ENCODE measurements at places on chromosomes 7 and 10.

DNA sequence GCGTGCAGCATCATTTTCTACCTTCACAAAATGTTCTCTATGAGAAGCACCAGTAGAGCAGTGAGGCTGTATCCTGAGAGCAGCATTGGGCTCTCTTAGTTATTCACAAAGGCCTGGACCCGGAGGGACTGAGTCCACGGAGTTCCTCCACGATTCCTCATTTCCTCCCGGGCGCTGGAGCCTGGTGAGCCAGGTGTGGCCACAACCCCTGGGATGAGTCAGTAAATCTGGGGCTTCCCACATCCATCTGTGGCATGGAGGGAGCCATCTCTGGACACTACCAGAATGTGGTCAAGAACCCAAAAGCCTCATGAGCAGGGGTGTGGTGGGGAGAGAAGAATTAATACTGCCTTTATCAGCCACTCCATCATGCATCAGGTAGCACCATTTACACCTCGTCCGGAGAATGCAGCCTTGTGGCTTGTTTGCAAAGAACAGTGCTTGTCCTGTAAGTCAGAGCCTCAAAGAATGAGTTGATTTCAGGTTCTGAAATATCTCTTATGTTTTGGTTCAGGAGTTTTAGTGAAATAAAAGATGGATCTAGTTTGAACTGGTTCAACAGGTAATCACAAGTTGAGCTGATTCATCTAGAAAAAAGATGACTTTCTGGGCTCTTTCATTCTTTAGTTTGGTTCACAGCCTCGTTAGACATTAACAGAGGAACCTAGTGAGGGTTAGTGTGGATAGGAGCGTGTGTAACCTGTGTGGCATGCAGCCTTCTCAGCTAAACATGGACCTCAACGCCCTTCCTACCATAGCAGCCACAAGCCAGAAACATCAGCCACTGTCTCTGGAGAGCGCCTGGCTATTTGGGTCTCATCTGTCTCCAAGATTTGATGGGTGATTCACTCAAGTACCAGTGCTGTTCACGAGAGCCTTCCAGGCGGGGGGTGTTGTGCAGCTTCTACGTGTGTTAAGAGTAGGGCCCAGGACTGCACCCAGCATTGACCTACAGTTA is 95.2 kb downstream of the WDR37 start:
- no peak for DNase-seq

DNA sequence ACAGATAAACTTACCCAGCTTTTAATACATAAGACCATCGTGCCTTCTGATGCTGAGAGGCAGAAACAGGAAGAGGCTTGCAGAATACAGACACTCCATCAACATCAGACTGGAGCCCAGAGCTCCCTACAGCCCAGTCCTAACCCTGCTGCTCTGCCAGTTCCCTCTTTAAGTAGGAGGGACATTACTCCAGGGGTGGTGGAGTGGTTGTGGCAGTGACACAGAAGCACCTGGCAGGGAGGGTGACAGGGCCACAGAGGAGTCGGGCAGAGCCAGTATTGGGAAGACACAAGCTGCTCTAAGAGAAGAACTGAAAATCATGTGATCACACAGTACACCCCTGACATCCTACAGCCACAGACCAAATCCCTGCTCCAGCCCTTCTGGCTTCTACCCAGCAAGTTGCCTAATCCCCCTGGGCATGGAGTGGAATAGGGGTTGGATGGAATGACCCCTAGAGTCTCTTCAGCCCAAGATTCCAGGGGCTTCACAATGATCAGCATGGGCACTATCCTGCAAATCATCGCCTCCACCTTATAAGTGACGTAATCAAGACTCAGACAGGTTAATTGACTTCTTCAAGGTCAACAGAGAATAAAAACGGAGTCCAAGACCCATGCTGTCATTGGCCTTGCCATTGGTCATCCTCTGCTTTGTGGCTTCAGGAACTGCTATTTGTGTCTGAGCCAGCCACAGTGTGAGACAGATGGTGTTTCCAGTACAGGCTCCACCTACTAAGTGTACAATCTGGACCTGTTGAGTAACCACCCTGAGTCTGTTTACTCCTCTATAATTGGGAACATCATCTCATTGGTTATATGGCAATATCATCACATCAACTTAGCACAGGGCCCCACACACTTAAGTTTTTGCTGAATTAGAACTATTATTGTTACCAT is 61.1 kb upstream of the ZMIZ1 start:
- no peak for DNase-seq

- DNase-seq, result no peak
Observed at GRCh38 chr7:23207884-23208283, 26.0 kb downstream of the NUP42 start.

DNA sequence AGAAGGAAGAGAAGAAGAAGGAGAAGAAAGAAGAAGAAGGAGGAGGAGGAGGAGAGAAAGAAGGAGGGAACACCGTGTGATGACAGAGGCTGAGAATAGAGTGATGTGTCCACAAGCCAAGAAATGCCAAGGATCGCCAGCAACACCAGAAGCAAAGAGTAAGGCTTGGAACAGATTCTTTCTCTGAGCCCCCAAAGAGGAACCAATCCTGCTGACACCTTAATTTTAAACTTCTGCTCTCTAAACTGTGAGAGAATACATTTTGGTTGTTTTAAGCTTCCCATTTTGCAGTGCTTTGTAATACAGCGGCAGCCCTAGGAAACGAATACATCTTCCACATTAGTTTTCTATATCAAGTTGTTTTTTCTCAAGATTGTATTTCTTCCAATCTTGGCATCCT is 13.9 kb upstream of the WNT8B start:
- DNase-seq, result no peak

- DNase-seq, result no peak
Observed at GRCh38 chr7:41110186-41110585, 592.7 kb downstream of the INHBA start.

DNA sequence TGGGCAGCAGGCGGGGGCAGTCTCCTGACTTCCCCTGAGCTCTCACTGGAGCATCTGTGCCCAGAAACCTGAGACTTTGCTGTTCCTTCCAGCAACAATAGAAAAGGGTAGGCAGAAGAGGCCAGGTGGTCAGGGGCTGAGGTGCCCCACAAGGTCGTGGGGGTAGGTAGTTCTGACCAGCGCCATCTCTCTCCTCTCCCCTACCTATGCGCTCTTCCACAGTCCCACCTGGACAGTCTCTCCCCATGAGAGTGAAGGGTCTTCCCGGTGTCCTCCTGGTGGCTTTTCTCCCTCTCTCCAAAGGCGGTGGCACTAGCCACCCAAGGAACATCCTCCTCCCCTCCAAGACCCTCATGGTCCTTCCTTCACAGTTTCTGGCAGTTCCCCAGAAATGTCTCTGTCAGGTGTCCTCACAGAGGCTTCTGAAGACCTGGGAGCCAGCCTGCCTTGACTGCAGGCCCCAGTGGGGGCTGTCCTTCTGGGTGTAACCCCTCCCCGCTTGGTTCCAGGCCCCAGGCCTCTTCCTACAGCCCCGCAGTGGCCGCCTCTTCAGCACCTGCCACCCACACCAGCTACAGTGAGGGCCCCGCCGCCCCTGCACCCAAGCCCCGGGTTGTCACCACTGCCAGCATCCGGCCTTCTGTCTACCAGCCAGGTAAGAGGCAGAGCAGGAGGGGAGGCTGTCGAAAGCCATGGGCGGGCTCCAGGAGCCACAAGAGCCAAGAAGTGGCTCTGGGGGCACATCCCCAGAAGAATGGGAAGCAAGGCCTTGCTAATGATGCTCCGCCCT is 41.3 kb downstream of the LDB3 start:
- DNase-seq, result no peak

Data from activated CD4-positive, alpha-beta T cell treated with anti-CD3 and anti-CD28 coated beads for 24 hours (primary cell).